Activated T-helper 1 cell treated with anti-CD3 and anti-CD28 coated beads, Interleukin-12 subunit alpha, Interleukin-12 subunit beta, Interleukin-2, Interleukin-4 antibody, amounts not matched to agents 30 ng/mL and 10 ng/mL and 1 ng/mL, durations not matched to agents 14 hours and 24 hours and 36 hours (primary cell): ENCODE measurements at places on chromosomes 7 and 10. TPM values are rescaled to one million over a fixed set of nuclear protein-coding genes. Genes with fewer than 3 reads are reported as not detected.

- DNase-seq: no peak
These were observed 65.5 kb downstream of the GRB10 start for GRCh38 chr7:50717181-50717580.

GRCh38 chr7:36116347-36117202, 36.5 kb upstream of the EEPD1 start:
- DNase-seq: no peak

AZGP1 gene
- not detected in 2 replicates for total RNA-seq

DNA sequence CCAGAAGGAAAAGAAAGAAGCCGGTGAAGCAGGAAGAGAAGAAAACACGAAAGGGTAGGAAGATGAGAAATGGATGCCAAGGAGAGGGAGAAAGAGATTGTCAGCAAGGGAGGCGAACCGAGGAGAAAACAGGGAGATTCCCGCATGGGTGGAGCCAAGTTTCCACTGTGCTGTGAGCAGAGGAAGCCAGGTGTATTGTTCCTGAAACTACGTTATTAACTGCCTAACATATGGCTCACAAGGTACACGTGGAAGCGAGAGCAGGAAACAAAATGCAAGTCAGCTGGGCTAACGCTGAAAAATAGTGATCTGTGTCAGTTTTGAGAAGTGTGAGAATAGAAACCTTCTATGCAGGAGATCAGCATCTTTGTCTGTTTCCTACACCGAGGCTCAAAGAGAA, 20.4 kb upstream of the HIPK2 start:
- DNase-seq: no peak

GRCh38 chr10:73773152-73773879, 8.5 kb upstream of the CHCHD1 start:
- DNase-seq: no peak

DNA sequence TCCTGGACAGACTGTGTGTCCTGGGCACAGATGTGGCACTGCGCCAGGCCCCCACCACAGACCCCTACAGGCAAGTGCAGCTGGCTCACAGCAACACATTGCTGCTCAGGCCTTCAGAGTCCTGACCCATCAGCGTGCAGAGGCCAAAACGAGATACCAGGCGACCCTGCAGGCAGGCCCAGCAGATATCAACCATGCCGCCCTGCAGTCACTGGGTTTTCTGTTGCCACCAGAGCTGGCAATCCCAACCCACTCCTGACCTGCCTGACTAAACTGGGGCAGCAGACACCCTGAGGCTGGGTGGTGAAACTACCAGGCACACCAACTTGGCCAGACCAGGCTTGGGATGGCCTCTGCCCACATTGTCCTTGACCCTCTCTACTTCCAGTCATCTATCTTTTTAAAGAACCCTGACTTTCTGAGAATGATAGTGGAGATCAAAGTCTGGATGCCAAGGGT, 20.3 kb downstream of the ZCCHC24 start:
- DNase-seq: no peak

GRCh38 chr10:6068422-6068821, 6.3 kb upstream of the IL2RA start:
- DNase-seq: no peak

TMEM270 gene
- total RNA-seq: not detected in 2 replicates

IDI2 gene
- total RNA-seq: not detected in 2 replicates
